ENCODE measurements at places on chromosomes 2 and 18.

DNA sequence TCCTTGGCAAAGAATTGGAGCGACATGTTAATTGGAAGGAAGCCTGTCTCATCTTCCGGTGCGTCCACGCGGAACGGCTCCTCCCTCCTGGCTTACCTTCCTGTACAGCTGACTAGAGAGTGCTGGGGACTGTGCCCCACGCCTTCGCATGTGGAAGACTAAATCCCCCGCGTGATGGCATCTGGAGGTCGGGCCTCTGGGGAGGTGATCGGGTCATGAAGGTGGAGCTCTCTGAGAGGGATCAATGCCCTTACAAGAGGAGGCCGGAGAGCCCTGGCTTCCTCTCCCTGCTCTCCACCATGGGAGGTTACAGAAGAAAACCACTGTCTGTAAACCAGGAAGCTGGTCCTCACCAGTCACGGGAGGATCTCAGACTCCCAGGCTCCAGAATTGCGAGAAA lies 104.1 kb upstream of the OTOS start:
- no peak for DNase-seq

GRCh38 chr2:219419331-219420197 lies 1.4 kb downstream of the DES start:
- no peak for DNase-seq

DNA sequence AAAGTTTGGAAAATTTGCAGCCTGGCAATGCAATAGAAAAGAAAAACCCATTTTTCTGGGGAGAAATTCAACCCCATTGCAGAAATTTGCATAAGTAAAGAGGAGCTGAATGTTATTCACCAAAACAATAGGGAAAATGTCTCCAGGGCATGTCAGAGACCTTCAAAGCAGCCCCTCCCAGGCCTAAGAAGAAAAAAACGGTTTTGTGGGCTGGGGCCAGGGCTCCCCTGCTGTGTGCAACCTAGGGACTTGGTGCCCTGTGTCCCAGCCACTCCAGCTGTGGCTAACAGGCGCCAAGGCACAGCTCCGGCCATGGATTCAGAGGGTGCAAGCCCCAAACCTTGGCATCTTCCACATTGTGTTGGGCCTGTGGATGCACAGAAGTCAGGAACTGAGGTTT lies 224.5 kb downstream of the TXNL1 start:
- no peak for DNase-seq

GRCh38 chr2:74399785-74400184 lies 19.7 kb upstream of the DCTN1 start:
- DNase-seq, result no peak

GRCh38 chr2:33636001-33636400 lies 36.9 kb upstream of the FAM98A start:
- no peak for DNase-seq

- DNase-seq, result no peak
Measured at GRCh38 chr2:234373060-234373459, 123.8 kb downstream of the ARL4C start.

DNA sequence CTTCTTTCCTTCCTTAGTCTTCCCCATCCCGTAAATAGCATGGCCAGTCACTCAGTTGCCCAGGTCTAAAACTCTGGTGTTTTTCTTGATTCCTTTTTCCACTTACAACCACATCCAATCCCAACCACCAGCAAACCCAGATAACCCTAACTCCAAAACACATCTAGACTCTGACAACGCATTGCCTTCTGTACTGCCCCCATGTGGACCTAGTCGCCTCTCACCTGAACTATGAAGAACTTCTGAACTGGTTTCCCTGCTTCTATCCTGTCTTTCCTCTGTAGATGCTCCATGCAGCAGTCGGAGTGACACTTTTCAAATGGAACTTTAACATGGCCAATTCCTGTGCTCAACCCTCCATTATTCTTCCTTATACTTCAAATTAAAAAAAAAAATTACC lies 26.5 kb downstream of the ST6GAL2 start:
- no peak for DNase-seq

DNA sequence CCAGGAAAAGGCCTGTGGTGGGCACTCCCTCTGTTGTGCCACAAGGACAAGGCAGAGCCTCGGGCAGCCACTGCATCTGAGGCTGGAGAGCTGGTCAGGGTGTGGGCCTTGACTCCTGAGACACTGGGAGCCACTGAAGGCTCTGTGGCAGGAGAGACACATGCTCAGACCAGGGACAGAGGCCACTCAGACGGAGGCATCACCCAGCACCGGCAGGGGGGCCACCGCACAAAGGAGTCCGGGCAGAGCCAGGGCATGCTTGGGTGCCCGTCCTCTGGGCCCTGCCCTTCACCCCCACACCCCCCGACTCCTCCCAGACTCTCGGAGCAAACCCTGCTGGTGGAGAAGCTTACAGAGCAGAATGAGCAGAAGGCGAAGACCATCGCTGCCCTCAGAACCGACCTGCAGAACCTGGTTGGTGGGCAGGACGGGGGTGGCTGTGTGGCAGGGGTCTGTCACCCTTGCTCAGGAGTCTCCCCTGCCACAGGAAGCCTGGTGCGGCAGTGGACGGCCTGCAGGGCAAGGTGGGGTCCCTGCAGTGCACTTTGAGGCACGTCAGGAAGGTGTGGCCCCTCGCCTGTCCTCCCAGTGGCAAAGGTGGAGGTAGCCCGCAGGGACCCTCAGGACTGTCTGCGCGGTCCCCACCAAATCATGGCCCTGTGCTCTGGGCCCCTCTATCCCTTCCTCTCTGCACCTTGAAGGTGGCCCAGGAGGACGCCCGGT lies 26.0 kb downstream of the CROCC2 start:
- no peak for DNase-seq

GRCh38 chr2:21244161-21244560 lies 120.4 kb downstream of the TDRD15 start:
- no peak for DNase-seq

DNA sequence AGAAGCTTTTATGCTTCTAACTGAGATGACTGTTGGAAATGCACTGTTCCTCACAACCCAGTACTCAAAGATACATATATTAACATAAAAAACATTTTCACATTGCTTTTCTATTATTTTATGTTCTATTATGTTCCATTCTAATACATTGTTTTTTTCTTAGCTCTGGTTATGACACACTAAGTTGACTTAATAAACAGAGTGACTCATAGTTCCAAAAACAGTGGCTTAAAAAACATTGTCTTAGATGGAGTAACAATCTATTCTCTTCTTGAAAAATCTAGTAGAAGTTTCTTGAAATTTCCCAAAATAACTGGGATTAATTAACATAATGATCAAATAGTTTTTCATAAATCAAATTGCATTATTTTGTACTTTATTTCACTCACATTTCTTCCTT lies 328.2 kb upstream of the LRATD1 start:
- DNase-seq, result no peak

GRCh38 chr2:18915227-18915626 lies 325.9 kb upstream of the NT5C1B start:
- DNase-seq, result no peak

GRCh38 chr2:215313255-215313613 lies 1.4 kb downstream of the ATIC start:
- DNase-seq, result no peak

- DNase-seq, result no peak
Measured at GRCh38 chr18:23725827-23726661, 36.8 kb downstream of the LAMA3 start.
